NCI-H345 (cell line): ENCODE measurements at places on chromosomes 2 and 18.

DNA sequence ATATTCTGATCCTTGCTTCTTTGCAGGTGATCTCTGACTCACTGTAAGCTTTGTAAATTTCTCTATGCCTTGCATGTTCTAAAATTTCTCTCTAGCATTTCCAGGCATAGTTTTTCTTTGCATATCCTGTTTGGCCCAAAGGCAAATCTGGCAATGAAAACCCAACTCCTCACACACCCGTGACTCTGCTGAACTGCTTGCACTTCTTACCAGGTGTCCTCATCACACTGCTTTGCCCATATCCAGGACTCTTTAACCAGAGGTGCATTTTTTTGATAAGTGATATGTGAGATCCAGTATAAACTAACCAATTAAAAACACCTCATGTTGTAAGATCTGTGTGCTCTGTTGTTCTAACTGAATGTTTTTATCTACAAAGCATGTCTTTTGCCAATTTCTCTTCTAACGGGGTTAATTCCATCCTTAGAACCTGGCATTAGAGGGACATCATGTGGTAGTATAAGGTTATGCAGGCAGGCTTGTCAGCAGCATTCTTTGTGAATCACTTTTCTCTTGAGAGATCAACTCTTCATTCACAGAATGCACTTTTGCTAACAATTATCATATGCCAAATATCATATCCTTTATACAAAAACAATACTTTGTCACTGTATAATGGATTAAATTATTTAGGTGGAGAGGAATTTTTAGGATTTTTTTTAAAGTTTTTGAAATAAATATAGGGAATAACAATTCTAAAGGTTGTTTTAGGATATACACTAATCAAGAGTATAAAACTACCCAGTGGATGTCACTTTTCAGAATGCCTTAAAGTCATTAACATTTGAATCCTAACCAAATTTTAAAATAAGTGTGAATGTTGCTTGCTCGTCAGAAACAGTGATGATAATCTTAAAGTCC lies 20.8 kb upstream of the TMX3 start:
- peak; percentile 3 for DNase-seq

- no peak for DNase-seq
Observed at GRCh38 chr2:64106481-64106880, 37.7 kb downstream of the PELI1 start.

- DNase-seq, result no peak
Observed at GRCh38 chr2:150234787-150235446, 252.6 kb downstream of the RND3 start.

DNA sequence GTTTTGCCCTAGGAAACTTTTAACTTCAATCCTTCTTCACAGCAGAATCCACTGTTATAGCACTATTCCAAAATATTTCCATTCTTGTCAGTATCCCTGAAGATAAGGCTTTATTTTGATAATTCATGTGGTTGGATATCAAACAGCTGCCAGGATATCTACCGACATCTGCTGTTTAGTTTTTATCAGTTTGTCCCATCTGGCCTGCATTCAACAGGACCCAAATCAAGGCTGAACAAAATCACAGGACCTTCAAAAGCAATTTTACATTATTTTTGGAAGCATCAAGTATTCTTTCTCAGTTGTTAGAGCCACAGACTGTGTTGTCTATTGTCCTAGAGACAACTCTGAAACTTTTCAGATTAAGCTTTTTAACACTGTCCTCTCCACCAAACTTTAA lies 429.0 kb upstream of the PIK3C3 start:
- no peak for DNase-seq

DNA sequence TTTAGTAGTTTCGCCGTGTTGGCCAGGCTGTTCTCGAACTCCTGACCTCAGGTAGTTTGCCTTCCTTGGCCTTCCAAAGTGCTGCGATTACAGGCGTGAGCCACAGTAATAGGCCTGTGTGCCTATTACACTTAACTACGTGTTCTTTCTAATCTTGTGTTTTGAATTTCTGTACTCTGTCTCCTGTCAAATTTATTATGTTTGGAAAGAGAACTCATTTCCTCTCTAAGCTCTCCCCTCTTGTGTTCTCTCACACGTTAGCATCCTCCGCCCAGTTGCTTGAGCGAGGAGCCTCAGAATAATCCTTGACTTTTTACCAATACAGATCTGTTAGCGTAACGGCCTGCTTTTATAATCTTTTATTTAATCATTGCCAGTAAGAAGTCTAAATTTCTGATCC lies 3.7 kb downstream of the ATG16L1 start:
- no peak for DNase-seq

GRCh38 chr2:25701801-25702200 lies 28.4 kb upstream of the DTNB start:
- no peak for DNase-seq

DNA sequence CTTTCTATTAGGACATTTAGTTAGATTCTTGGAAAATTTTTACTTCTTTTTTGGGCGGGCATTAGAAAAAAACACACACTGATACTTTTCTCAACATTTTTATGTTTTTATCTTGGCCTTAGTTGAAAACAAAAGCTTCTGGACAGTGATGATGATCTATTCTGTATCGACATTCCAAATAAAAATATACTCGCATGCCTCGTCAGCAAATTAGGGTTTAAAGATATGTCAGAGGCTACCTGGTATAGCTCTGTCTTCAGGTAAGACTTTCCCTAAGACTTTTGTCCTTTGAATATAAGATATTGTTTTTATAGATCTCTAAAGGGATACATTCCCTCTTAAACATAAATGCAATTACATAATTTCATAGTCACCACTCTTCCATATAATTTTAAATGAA lies 816.8 kb downstream of the LRP1B start:
- DNase-seq, result no peak

GRCh38 chr2:216235462-216235861 lies 126.3 kb downstream of the XRCC5 start:
- DNase-seq, result peak; percentile 84

- no peak for DNase-seq
Observed at GRCh38 chr2:23506531-23507266, 121.7 kb downstream of the KLHL29 start.

- DNase-seq, result no peak
Observed at GRCh38 chr2:151111599-151112278, 149.9 kb downstream of the RBM43 start.

DNA sequence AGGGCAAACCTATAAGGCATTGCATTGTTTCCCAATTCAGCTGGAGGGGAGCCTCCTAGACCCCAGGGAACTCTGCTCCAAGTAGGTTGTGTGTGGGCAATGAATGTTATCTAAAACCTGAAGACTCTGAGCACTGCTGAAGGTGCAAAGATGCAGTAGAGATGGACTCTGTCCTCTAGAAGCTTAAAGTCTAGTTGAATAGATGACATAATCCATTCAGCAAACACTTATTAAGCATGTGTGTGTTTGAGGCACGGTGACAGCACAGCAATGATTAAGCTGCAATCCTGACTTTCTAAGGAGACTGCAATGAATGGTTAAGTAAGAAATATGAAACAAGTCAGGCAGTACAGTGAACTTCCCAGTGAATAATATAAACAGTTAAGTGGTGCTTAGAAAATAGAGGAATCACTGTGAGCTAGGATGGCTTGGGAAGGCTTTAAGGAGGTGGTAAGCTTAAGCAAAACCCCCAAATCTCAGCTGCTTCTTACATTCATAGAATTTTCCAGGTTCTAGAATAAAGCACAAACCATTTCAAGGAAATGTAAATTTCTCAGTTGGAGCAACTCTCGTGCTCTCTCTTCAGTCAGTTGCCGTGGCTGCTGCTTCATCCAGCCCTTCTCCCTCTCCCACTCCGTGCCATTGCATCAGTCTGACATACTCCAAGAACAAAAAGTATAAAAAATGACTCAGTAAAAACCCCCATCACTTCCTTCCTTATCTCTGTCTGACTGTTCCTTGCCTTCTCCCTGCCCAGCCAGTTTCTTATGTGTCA lies 19.1 kb downstream of the MXD1 start:
- DNase-seq, result no peak

- no peak for DNase-seq
Observed at GRCh38 chr2:223228871-223229270, 176.9 kb downstream of the KCNE4 start.

DNA sequence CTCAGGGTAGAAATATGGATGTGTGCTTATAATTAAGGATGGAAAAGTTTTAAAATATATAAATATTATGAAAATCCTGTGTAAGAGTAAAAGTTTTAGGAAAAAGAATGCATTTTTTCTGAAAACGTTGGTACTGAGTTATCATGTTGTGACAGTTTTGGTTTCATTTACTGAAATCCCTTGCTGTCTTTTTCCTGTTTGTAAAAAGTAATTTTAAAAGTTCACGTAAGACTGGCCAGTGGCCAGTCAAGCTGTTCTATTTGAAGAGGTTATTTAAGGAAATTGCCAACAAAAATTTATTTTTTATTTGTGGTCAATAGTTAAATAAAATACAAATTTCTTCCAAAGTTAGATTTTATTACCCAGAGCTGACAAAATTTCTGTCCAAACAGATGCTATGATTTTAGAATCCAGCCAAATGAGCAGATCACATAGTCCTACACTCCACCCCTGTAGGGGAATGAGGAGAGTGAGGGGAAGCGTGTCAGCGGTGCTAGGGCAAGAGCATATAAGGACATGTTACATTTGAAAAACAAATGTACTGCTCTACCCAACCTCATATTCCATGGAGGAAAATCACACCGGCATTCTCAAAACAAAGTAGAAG lies 297.8 kb upstream of the TFPI start:
- no peak for DNase-seq

DNA sequence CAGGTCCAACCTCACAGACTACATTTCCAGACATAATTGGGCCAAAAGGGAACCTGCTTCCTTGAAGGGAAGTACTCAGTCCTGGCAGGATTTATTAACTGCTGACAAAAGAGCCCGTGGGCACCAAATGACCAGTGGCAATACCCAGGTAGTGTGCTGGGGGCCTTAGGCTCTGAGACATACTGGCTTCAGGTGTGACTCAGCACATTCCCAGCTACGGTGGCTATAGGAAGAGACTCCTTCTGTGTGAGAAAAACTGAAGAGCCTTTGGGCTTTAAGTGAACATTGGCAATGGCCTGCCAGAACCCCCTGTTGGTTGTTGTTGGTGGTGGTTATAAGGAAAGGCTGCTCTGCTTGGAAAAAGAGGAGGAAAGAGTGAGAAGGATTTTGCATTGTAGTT lies 401.8 kb downstream of the KCNJ3 start:
- no peak for DNase-seq

GRCh38 chr2:113061241-113061640 lies 2.2 kb downstream of the IL36RN start:
- no peak for DNase-seq

DNA sequence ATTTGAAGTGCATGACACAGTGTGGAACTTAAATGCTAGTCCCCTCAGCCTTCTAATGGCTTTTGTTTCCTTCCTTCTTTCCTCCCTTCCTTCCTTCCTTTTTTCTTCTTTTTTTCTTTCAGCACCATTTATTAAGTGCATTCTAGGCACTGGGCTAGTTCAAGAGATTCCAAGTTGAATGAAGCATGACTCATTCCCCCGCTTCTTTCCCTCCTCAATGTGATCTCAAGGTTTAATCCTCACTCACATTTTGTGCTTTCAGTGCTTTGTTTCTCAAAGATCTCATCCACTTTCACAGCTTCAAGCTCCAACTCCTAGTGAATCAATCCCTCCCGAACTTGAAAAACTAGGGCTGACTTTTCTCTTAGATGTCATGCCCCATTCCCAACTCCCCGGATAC lies 90.1 kb downstream of the LBH start:
- no peak for DNase-seq

- no peak for DNase-seq
Observed at GRCh38 chr2:205640716-205641115, 41.6 kb upstream of the NRP2 start.

DNA sequence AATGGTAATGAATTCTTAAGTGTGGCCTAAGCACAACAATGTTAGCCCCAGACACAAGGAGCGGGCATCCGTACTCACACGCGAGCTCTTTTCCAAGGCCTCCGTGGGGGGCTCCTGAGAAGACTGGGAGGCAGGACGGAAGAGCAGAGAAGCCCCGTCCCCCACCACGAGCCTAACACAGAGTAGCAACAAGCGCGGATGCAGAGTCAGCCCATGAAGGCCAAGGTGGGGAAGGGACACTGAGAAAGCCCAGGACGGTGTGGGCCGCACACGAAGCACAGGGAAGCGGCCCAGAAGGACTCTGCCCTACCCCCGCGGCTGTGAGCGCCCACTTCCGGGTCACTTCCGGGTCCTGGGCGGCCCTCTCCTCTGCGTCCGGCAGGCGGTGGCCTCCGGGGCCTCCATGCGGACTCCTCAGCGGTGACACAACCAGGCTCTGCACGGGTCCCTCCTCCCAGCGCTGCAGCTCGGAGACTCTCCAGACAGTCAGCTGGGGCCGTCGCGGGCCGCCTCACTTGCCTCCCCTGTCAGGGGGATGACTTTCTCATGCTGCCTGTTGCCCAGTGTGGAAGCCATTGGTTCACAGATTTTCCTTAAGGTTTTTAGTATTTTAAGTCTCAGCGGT lies 151.5 kb downstream of the MTCL1 start:
- DNase-seq, result no peak

- DNase-seq, result peak; percentile 68
Observed at GRCh38 chr18:6650127-6650507, 79.4 kb upstream of the ARHGAP28 start.

GRCh38 chr2:118386641-118387302 lies 298.5 kb downstream of the INSIG2 start:
- DNase-seq, result no peak

DNA sequence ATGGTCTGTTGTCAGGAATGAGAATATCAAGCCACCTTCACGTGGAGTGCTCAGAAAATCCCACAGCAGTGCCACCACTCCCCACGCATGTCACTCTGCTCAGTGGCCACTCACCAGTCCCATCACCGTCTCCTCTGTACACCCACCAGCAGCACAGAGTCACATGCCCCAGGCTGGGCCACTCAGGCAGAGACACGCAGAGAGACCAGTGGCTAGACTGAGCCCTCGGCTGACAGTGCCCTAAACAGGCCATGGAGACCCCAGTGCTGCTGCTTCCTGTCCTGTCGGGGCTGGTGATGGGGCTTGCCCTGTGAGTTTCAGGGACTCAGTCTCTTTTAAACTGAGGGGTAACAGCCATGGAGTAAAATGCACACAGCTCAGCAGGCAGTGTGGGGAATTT lies 25.9 kb downstream of the ODC1 start:
- DNase-seq, result no peak

- DNase-seq, result no peak
Observed at GRCh38 chr2:119253114-119253702, 29.6 kb downstream of the STEAP3 start.

DNA sequence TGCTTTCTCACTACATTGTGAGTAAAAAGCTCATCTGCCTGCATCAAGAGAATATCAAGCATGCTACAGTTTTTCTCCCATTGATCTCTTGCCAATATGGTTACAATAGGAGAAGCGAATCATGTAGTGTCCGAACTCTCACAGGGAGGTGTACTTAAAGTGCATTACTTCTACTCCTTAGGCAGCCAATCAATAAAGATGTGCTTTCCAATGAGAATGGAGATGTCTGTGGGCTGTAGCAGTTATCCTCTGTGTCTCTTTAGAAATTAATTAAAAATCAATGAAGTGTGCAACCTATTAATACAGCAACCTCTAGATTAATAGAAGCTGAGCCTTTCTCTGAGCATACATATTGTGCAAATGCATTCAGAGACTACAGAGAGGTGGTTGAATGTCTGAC lies 883.7 kb downstream of the CPS1 start:
- no peak for DNase-seq

GRCh38 chr18:70068981-70069380 lies 121.3 kb upstream of the CD226 start:
- DNase-seq, result no peak
